Activated T-cell treated with anti-CD3 and anti-CD28 coated beads, Interleukin-2, amount 50 U/mL, for 72 hours (primary cell): ENCODE measurements at places on chromosomes 12 and 14.

- DNase-seq = no peak
Measured at GRCh38 chr14:69674546-69675244, 63.3 kb downstream of the SUSD6 start.

- DNase-seq = no peak
Measured at GRCh38 chr12:11782914-11783420, 133.5 kb downstream of the ETV6 start.

- DNase-seq = no peak
Measured at GRCh38 chr14:99519931-99520421, 38.8 kb downstream of the CCNK start.

GRCh38 chr12:11812586-11813437, 163.3 kb downstream of the ETV6 start:
- no peak for DNase-seq

- DNase-seq = no peak
Measured at GRCh38 chr12:3563966-3564365, 73.0 kb downstream of the PRMT8 start.

DNA sequence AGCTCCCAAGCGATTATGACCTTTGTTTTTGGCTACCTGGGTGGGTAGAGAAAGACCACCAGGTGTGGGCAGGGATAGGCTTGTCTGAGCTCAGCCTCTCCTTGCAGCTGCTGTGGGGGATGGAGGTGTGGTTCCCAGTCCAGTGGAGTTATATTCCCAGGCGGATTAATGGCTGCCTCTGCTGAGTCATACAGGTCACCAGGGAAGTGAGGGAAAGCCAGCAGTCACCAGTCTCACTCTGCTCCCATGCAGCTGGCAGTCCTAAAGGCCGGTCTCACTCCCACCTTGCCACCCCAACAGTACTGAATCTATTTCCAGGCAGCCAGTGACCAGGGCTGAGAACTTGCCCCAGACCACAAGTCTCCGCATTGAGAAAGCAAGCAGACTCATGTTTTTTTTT, 399.2 kb downstream of the VRK1 start:
- DNase-seq = no peak

GRCh38 chr12:26340649-26341048, 145.3 kb downstream of the SSPN start:
- DNase-seq = no peak

GRCh38 chr12:92570056-92570753, 132.6 kb upstream of the PLEKHG7 start:
- DNase-seq = peak; percentile 31

DNA sequence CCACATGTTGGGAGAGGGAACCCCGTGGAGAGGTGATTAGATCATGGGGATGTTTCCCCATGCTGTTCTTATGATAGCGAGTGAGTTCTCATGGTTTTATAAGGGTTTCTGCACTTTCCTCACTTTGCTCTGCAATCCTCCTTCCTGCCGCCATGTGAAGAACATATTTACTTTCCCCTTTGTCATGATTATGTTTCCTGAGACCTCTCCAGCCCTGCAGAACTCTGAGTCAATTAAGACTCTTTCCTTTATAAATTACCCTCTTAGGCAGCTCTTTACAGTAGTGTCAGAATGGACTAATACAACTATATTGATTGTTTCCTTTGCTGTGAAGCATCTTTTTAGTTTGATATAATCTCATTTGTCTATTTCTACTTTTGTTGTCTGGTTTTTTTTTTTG, 13.1 kb upstream of the RASSF9 start:
- no peak for DNase-seq
